ENCODE measurements at places on chromosomes 6 and 20.

- DNase-seq = no peak
Measured at GRCh38 chr6:42100029-42100901, 42.2 kb downstream of the C6orf132 start.

GRCh38 chr20:46683939-46684750 lies 5.1 kb downstream of the TP53RK start:
- no peak for DNase-seq

DNA sequence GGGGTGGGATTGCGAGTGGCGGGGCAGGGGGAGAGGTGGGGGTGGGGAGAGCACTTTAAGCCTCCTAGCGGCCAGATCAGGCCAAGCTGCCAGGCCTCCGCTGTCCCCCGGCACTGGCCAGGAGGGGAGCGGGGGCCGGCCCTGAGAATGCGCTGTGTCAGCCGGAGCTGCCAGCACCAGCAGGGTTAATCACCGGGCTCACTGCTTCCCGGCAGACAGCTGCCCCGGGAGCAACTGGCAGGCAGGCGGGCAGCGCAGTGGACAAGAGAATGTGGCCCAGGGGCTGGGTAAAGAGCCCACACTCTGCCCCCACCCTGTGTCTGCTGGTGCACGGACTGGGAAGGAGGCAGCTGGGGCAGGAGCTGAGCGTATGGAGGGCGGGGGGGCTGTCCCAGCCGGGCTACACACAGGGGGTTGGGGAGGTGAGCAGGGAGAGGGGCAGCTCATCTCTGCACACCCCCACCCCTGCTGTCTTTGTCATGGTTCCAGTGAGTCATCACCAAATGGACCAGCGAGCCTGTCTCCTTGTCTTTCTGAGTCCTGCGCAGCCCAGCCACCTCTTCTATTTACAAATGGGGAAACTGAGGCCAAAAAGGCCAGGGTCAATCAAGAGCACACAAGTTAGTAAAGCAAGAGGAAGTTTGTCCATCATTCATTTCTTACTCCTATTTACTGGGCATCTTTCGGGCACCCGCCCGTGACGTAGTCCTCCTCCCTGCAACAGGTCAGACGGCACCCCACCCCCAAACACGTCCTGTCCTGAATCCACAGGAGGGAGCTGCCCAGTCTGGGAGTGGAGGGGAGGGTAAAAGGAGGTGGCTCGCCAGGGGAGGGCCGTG lies 2.1 kb upstream of the LAMA5 start:
- DNase-seq = no peak

GRCh38 chr20:46954490-46955038 lies 59.9 kb downstream of the EYA2 start:
- DNase-seq = no peak

- DNase-seq = peak; percentile 51
Measured at GRCh38 chr6:144219056-144219685, 66.0 kb upstream of the UTRN start.

GRCh38 chr6:37816599-37817375 lies 2.7 kb upstream of the ZFAND3 start:
- no peak for DNase-seq

DNA sequence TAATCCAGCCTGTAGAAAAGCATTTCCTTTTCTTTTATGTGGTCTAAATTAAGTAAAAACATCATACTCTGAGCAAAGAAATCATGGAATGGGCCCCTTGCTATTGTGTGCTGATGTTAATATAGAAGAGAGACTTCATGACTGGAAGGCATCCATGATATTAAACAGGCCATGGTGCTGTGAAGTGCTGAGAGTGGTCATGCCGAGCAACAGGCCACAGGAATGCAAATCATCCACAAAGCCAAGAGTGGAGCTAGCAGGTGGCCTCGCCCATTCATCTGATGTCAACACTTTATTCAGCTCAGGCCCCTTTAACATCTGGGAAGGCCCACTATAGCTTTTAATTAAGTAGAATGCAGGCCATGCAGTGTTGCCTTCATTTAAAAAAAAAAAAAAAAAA lies 115.2 kb upstream of the HMGCLL1 start:
- DNase-seq = no peak
